ENCODE measurements at places on chromosomes 4 and X.

DNA sequence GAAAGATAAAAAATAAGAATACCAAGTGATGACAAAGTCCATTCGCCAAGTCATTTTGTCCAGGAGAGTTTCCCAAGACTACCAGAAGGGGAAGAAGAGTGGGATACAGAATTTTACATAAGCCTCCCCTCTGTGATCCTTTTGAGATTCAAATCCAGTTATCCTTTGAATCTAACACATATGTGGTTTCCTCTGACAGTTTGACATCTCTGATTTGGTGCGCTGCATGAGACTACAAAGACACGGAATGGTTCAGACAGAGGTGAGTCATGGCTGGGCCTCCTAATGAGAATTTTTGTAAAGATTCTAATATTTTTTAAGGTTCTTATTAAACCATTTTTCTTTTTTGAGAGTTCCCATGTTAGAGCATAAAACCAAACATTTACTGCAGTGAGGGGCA, 38.3 kb downstream of the SLC10A6 start:
- DNase-seq: no peak

DNA sequence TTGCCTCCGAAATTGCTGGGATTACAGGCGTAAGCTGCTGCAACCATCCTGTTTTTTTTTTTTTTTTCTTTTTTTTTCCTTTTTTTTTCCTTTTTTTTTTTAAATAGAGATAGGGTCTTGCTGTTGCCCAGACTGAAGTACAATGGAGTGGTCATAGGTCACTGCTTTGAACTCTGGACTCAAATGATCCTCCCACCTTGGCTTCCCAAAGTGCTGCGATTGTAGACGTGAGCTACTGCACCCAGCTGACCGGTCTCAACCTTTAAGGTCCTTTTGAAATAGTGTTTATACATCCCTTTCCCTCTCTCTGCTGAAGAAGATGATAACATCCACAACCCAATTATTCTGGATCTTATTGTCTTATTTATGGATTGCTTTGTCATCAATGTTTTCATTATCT, 548.7 kb downstream of the GBA3 start:
- no peak for DNase-seq

DNA sequence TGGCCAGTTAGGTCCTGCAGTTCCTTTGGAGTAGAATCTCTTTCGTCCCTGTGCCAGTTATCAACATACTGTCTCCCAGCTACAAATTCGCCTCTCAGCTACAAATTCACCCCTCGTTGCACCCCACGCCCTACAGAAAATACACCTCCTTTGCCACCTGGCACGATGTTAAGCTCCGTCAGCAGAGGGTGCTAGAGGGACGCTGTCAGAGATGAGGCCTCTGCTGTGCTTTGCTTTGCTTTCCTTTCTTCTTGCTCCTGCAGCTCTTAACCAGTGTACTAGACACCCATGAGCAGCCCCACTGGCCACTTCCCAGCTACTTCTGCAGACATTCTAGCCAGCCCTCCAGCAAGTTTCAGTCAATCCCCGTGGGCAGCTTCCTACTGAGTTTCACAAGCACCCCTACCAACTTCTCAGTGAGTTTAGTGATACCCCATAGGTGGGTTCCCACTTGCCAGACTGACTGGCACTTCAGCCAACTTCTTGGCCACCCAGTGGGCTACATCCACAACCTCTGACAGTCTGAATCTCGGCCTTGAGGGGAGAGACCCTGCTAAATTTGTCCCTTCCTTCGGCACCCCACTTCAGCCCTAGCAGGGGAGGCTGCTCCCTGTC, 21.8 kb downstream of the HAUS3 start:
- DNase-seq: peak; percentile 86

DNA sequence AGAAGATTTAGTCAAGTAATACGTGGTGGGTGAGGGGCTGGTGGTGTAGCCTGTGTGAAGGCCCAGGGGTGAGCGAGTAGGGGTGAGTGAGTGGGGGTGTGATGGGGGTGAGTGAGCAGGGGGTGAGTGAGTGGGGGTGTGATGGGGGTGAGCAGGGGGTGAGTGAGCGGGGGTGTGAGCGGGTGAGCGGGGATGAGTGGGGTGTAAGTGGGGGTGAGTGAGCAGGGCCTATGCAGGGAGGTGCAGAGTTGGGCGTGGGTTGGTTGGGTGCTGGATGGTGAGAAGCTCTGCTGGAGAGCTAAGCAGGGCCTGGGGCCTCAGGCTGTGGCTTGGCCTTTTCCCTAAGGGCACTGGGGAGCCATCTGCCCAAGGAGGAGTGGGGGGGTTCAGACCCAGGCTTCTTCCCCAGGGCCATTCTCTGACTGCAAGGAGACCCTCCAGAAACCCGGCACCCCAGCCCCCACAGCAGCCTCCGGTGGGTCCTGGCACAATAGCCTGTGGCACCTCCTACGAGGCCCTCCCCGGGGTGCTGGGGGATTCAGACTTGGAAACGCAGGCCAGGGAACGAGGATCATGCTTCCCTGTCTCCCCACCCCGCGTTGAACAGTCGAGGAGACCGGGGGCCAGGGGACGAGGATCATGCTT, 30.4 kb downstream of the SH3TC1 start:
- DNase-seq: peak; percentile 57

DNA sequence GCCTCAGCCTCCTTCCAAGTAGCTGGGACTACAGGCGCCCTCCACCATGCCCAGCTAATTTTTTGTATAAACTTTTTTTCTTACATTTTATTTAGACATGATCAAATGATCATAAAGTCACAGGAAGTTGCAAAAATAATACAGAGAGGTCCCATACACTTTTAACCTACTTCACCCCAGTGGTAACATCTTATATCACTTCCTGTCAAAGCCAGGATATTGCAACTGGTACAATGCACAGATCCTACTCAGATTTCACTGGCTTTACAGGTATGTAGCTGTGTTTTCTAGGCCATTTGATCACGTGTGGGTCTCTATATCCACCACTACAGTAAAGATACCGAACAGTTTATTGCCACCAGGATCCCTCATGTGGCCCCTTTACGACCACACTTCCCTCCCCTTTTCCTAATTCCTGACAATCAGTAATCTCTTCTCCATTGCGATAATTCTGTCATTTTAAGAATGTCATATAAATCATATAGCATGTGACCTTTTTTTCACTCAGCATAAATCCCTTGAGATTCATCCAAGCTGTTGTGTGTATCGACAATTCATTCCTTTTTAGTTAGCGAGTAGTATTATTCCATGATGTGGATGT, 18.0 kb downstream of the RPS6KA3 start:
- no peak for DNase-seq

GRCh38 chr4:87973283-87974169, 2.0 kb upstream of the SPP1 start:
- peak; percentile 28 for DNase-seq

DNA sequence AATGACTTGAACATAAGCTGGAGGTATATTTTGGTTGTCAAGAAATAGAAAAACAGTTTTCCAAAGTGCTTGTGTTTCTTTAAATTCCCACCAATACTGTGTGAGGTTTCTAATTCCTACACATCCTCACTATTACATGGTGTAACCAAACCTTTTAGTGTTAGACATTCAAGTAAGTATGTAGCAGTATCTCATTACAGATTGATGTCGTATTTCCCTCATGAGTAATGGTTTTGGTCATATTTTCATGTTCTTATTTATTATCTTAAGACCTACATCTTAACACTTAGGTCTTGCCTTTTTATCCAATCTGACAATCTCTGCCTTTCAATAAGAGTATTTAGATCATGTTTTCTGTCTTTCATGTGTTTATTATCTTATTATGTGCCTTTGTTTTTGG, 253.7 kb upstream of the ANXA10 start:
- no peak for DNase-seq

- DNase-seq: no peak
These were observed 922.5 kb downstream of the RPA4 start for GRCh38 chrX:97806238-97806637.

GRCh38 chr4:47505666-47506065, 20.6 kb downstream of the ATP10D start:
- no peak for DNase-seq

GRCh38 chr4:99202536-99202935, 16.5 kb downstream of the ADH6 start:
- no peak for DNase-seq

- DNase-seq: no peak
These were observed 74.8 kb upstream of the POF1B start for GRCh38 chrX:85454295-85454694.

GRCh38 chr4:182729516-182729915, 187.7 kb downstream of the DCTD start:
- no peak for DNase-seq

- DNase-seq: no peak
These were observed 41.8 kb downstream of the PRKG2 start for GRCh38 chr4:81173213-81173612.

GRCh38 chr4:89928838-89929237, 34.2 kb downstream of the MMRN1 start:
- no peak for DNase-seq

- DNase-seq: no peak
These were observed 95.7 kb upstream of the IL15 start for GRCh38 chr4:141540643-141541042.

DNA sequence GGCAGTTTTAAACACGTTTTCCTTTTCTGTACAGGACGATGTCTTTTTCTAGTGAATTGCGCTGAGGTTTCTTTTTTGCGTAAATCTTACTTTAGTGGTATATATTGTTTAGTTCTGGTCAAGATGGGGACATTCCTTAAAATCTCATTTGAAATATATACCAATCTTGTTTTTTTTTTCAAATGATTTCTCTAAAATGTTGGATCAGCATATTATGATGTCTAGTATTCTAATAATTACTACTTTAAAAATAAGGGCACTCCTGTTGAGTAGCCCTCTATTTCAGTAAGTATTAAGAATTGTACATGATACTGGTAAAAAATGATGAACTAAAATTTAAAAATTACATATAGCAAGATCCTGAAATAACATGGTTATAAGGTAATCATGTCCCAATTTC, 224.1 kb upstream of the ARHGAP24 start:
- DNase-seq: no peak

DNA sequence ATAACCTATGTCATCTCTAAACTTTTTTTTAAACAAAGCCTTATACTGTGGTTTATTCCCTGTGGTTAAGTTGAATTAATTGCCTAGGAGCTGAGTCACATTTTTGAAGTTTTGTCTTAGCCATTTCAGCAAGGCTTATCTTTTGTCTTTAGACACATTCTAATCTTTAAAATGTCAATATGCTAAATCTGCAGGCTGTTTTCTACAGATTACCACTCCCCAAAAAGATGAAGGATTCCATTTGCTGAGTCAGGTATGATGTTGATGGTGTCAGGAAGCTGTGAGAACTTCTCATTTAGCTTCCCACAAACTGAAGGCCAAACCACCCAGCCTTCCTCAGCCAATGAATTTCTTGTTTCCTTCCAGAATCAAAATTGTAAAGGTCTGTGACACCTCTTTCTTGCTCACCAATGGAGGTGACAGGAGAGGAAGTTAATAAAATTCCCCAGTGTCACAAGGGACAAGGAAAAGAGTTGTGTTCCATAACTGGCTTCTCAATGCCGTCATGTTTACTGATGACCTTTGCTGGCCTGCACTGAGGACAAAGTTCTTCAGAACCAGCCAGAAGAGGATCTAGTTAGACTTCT, 3.7 kb upstream of the CXCL6 start:
- DNase-seq: no peak

Measured in CD8-positive, alpha-beta T cell (primary cell).